IgD-negative memory B cell (primary cell): ENCODE measurements at places on chromosomes 1 and 21. TPM values are rescaled to one million over a fixed set of nuclear protein-coding genes. Genes with fewer than 3 reads are reported as not detected.

Gene FCGR3B
- 0.18 TPM for polyA plus RNA-seq

Gene KRTAP19-3
- polyA plus RNA-seq: not detected

Gene PAQR6
- polyA plus RNA-seq: 0.44 TPM

Gene GJA9
- polyA plus RNA-seq: not detected

Gene CR1L
- polyA plus RNA-seq: not detected

Gene HES3
- polyA plus RNA-seq: not detected
